ENCODE measurements at places on chromosomes 6 and 20.

GRCh38 chr6:154350293-154350692, 6.3 kb downstream of the IPCEF1 start:
- no peak for DNase-seq

- DNase-seq = no peak
These were observed 85.1 kb downstream of the SMOC2 start for GRCh38 chr6:168525926-168526630.

GRCh38 chr6:1554476-1555310, 55.0 kb upstream of the FOXC1 start:
- DNase-seq = peak; percentile 63

- no peak for DNase-seq
These were observed 199.7 kb downstream of the SAMD5 start for GRCh38 chr6:147708170-147708569.

DNA sequence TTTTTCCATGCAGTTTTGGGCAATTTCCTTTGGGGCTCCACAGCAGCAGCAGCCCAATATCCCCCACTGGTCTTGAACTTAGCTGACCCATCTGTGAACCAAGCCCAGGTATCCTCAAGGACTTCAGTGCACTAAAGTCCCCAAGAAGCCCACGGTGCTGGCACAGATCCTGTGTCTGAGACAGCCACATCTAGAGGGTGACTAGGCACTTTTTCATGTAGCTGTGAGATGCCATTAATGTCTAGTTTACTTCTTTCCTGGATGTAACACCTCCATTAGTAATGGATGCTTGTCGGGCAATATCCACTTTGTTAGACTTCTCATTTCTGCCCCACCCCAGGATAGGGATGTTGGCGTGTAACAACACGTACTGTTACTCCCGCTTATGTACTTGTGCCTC, 176.2 kb upstream of the PROKR2 start:
- no peak for DNase-seq

- no peak for DNase-seq
These were observed 9.7 kb upstream of the CCN6 start for GRCh38 chr6:112044196-112044595.

DNA sequence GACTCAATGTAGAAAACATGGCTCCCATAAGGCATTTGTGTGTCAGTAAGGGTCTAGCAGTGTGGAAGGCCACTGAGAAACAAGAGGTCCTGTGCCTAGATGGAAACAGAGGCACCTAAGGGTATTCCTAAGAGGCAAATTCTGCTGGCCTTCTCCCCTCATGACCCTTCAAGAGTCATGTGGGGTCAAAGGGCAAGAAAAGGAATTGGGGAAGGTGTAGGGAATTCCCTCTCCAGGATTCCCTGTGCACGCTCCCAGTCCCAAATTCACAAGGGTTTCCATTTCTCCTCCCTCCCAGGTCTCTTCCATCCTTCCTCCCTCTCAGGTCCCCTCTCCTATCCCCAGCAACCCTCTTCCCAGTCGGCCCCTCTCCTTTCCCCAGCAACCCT, 568 bp downstream of the AGPAT1 start:
- DNase-seq = no peak

- no peak for DNase-seq
These were observed 58.7 kb downstream of the CD40 start for GRCh38 chr20:46176739-46177378.

- DNase-seq = no peak
These were observed 343.5 kb downstream of the NRN1 start for GRCh38 chr6:5663259-5663658.

GRCh38 chr6:45438151-45438550, 60.4 kb upstream of the SUPT3H start:
- no peak for DNase-seq

DNA sequence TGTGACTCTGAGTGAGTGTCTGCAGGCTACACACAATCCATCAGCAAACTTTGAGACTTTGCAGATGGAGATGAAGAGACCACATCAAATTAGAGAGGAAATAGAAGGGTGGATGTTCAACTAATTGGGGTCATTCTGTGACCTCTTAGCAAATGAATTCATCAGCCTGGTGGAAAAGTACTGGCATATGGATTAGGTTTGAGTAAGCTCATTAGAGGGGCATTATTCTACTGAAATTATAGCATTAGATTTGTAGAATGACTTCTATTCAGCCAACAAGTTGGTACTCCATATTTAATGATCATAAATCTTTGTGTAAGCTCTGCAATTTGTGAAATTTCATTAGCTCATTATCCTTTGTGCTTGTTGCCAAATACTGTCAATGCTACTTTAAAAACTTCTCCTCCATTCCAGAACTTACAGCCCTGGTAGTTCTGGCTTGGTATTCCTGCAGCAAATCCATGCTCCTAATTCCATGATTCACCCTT, 63.8 kb downstream of the ADTRP start:
- DNase-seq = no peak

GRCh38 chr6:12791371-12791770, 74.8 kb downstream of the PHACTR1 start:
- no peak for DNase-seq

GRCh38 chr6:36851149-36851614, 11.9 kb upstream of the CPNE5 start:
- peak; percentile 73 for DNase-seq

DNA sequence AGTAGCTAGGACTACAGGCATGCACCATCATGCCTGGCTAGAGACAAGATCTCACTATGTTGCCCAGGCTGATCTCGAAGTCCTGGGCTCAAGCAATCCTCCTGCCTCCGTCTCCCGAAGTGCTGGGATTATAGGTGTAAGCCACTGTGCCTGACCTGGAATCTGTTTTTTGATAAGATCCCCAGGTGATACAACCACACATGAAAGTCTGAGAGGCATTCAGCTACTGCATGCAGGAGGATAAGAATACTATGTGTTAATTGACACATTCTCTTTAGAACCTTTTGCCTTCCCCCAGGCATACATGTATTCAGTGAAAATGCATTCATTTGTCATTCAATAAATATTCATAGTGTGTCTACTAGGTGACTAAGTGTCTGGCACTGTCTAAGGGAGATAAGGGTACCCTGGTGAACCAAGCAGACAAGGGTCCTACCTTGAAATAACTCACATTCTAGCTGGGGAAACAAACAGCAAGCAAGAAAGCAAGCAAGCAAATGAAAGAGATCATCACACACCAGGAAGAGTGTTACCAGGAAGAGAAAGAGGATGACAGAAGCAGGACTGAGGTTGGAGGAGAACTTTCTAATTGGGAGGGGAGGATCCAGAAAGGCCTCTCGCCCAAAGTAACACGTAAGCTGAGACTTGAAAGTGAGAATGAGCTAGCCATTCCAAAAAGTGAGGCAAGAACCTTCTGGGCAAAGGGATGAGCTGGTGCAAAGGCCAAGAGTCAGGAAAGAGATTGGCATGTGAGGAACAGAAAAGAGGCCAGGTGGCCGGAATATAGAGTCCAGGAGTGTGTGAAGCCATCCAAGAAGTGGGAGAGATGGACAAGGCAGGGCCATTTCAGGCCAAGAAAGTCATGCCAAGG, 6.5 kb downstream of the GFOD1 start:
- DNase-seq = no peak

GRCh38 chr6:43644940-43645612, at the start of gene RSPH9:
TSS of gene RSPH9 (plus strand) at chr6:43645036. CDS start at chr6:43645099, 63 bp downstream.
- DNase-seq = peak; percentile 56

DNA sequence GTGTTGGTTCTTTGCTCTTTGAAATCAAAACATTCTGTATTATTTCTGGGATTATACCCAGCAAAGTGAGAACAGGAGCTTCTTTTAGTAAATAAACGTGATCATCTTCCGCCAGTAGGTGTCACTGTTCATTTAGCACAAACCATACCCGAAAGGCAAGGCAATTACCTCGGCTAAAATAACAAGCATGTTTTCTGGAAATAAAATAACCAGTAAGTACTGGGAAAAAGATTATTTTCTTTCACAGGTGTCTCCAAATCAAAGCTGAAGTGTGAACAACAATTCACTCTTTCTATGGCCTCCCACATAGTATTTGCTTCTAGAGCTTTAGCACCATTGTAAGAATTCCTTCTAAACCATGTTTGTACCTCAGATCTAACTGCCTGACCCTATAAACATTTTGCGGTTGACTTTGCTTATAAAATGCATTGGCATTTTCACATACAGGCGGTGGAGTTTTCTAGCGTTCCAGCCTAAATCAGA, 144.6 kb upstream of the AGPAT4 start:
- DNase-seq = peak; percentile 90

GRCh38 chr20:9126527-9126926, 57.6 kb downstream of the PLCB4 start:
- DNase-seq = no peak

DNA sequence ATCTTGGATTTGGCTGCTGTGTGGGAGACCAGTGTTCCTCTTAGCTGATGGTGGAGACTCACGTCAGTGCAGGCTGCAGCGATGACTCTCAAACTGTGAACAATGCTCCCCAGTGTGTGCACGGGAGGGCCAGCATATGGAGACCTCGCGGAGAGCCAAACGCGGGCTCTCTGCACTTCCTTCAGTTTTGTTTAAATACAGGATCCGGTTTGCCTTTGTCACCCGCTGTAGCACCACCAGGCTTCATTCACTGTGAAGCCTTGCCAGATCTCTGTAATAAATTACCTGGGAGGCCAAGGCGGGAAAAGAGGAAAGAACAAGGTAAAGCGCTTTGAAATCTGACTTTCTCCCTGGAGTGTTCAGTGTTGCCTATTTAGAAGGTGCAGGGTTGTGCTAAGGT, 30.7 kb upstream of the TMEM14A start:
- peak; percentile 45 for DNase-seq

GRCh38 chr6:104633125-104633524, 226.6 kb downstream of the HACE1 start:
- peak; percentile 72 for DNase-seq

DNA sequence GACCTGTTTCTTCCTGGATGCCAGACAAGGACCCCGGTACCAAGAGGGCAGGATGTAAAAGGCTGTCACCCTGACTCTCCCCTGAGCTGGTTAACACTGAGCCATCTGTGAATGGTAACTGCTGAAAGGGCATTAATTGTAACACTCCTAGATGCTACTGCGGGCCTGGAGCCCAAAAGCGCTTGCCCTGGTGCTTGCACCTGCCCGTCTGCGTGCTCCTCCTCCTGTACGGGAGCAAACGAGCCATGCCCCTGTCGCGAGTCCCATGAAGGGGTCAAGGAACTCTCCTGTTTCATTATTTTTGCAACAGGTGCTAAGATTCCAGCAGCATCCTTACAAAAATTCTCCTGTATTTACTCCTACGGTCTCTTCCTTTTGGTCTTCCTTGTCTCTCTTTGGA, 140.0 kb upstream of the LAMA2 start:
- DNase-seq = no peak

DNA sequence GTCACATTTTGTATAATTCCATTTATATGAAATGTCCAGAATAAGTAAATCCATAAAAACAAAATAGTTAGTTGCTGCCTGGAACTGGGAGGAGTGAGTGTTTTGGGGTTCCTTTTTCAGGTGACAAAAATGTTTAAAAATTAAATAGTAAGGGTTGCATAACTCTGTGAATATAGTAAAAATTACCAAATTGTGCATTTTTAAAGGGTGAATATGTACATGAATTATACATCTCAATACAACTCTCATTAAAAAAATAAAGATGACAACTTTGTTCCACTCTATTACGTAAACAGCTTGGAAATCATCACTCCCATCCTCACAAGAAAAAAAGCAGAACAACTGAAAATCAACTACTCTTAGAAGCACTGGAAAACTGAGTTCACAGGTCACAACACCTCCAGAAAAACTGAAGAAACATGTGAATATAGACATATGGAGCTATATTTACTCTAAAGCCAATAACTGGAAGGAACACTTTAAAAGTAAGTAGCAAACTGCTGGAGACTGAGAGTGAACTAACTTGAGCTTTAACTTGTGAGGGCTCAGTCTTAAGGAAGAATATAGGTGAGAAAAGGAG, 40.0 kb downstream of the RANBP9 start:
- DNase-seq = no peak

DNA sequence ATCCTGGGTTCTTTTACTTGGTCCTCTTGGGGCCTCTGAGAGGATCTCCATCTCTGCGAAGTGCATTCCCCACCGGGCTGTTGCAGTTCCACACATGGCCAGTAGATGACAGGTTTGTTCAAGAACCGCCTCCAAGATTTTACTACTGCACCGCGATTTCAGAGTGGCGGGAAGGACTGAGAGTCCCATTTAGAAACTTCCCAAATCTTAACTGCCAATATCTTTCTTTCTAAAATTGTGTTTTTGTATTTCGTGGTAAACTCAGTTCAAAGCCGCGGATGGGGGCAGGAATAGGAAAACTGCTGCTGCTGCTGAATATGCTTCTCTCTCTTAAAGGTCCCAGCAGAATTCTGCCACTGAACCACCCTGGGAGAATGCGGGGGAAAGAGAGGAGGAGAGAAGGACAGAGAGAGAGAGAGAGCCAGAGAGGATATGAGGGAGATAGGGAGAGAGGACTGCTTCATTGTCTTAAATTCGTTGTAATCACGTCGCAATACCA, 8.6 kb upstream of the BTNL2 start:
- peak; percentile 76 for DNase-seq

DNA sequence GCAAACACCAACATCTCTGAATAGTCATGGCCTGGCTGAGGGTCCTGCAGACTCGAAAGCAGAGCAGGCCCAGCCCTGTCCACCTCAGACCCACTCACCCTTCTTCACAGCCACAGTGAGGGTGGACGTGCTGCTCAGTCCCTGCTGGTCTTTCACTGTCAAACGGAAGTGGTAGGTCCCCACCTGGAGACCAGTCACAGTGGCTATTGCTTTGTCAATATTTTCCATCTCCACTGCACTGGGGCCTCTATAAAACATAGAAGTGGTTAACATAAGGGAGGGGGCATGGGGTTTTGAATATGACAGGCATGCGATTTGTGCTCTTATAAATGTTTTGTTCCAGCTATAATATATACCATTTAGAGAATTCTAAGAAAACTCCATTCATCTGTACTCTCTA, 73.9 kb downstream of the ALDH5A1 start:
- DNase-seq = no peak

DNA sequence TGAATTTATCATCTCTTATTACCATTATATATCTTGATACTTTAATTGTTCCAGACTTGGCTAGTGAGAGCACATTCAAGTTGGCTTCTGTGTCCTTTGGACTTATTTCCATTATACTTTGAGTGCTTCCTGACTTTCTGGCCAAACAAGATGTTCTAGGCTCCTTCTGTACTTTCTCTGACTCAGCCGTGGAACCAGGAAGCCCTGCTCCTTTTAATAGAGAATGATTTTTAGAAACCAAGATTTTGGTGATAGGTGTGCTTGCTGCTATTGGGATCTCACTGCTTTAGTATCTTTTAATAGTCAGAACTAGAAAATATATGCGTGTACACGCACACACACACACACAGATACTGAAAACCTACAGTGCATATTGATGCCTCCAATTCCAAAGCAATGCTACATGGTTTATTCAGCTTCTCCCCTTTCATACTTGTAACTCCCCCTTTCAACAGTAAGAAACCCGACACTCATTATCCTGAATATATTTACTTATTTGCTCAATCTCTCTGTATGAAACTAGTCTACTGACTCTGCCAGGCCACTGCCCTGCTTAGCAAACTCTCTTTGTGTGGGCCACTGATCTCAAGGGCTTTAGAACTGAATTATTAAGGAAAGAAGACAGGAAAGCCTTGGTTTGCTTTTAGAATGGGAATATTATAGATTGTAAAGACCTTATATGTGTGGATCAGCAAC, 42.7 kb upstream of the EZR start:
- DNase-seq = no peak

GRCh38 chr6:105501826-105502344, 99.0 kb upstream of the PREP start:
- DNase-seq = no peak

Measured in fibroblast of skin of scalp (primary cell).